Lung (tissue), 17 donors: ENCODE measurements at places on chromosomes 5 and 9.

GRCh38 chr5:73997960-73998359, 372.0 kb downstream of the ARHGEF28 start:
- DNase-seq, result no peak

DNA sequence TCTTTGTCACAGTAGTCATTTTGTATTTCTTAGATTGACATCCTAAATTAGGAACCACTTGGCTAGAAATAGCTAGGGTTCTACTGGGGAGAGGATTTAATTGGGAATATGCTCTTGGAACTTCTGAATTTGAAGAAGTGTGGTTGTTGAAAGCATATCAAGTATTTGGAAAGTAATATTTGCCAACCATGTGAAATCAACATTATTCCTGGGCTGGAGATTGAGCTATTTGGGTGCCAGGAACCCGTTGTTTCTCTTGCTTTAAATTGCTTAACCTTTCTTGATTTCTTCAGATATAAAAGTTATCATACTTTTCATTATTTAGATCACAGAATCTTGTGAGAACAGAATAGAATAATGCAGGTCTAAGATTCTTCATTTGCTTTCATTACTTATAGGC, 178.4 kb upstream of the ELL2 start:
- no peak for DNase-seq

DNA sequence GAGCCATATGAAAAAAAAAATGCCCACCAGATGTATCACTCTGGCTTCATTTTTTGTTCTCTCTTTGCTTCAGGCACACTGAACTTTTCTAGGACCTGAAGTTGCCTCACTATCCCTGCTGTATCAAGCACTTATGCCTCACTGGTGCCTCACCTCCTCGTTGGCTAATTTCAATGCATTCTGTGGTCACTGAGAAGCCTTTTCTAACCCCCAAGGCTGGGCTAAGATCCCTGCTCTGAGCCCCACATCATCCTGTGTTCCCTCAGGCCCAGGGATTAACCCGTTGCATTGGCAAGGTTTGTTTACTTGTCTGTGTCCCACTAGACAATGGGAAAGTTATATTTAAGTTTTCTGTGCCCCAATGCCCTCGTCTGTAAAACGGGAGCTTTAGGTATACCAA, 362.7 kb downstream of the OSTF1 start:
- no peak for DNase-seq

DNA sequence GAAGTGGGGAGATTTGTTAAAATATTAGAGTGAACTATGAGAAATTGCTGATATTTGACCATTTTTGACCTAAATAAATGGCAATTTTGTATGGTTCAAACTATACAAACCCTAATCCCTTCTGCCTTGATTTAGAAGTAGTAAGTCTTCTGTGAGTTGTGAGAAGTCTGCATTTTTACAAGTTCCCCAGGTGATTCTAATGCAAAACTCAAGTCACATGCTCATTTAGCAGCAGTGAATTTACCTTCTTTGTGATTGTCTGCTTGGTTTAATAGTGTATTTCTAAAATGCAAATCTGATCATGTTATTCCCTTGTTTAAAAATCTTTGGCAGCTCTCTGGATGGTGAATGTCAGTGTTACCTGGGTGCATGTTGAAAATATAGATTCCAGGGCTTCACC, 2.8 kb downstream of the MEGF10 start:
- no peak for DNase-seq

GRCh38 chr9:95450171-95451064, 66.4 kb downstream of the PTCH1 start:
- no peak for DNase-seq
